ENCODE measurements at places on chromosomes 3 and 15.

- DNase-seq = no peak
These were observed 2.4 kb downstream of the EHD4 start for GRCh38 chr15:41969851-41970431.

GRCh38 chr15:78167227-78167888 lies 18.2 kb downstream of the IDH3A start:
- DNase-seq = no peak

DNA sequence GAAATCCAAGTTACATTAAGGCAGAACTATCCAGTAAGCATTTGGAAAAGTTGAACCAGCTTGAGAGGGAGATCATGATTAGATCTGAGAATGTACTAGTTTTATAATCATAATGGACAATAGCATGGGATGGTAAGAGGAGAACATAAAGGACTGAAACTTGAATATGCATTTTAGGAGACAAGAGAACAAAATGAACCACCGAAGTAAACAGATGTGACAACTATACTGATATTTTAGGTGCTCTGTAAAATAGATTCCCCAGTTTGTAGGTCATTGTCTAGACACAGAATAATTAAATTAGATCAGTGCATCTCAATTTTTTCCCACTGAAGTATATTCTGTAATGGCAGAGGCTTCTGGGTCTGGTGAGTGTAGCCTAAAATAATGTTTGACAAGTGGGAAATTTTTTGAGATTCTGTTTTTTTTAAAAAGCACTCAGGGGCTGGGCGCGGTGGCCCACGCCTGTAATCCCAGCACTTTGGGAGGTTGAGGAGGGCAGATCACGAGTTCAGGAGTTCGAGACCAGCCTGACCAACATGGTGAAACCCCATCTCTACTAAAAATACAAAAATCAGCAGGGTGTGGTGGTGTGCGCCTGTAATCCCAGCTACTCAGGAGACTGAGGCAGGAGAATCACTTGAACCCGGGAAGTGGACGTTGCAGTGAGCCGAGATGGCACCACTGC lies 16.3 kb downstream of the ECT2 start:
- DNase-seq = no peak

DNA sequence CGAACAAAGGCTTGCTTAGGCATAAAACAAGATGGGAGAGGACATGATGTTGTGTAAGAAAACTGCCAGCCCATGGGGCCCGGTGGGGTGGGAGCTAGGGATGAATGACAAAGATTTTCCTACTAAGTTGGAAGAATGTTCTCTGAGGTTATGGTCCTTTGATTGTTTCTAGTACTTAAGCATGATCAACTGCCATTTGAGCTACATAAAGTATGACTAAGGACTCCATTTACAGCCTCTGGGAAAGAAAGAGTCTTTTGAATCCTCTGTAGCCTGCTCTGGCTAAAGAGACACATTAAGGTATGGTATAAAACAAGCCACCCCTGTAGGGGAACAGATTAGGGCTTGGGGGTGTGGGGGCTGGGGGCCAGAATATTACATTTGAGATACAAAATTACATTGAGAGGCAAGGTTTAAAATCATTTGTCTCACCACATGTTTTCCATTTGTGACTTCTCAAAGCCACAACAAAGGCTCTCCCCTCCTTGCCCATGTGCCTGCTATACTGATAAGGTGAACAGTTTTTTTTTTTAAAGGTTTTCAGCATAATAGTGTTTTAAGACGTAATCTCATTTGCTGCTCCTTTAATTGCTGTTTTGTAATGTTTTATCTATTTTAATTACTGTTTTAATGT lies 323.4 kb downstream of the CHST2 start:
- no peak for DNase-seq

DNA sequence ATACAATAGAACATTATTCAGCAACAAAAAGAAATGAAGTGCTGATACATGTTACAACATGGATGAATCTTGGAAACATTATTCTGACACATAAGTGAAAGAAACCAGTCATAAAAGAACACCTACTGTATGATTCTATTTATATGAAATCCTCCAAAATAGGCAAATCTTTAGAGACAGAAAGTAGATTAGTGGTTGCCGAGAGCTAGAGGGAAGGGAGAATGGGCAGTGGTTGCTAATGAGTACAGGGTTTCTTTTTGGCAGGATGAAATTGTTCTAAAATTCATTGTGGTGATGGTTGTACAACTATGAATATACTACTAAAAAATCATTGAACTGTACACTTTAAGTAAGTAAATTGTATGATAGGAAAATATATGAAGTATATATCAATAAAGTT lies 6.3 kb upstream of the LRRC58 start:
- no peak for DNase-seq

- DNase-seq = no peak
These were observed 350.5 kb upstream of the ICE2 start for GRCh38 chr15:60829416-60829815.
